IMR-90 (cell line): ENCODE measurements at places on chromosomes 12 and 14. TPM values are rescaled to one million over a fixed set of nuclear protein-coding genes. Genes with fewer than 3 reads are reported as not detected.

AMHR2 gene
- polyA plus RNA-seq = not detected in 2 replicates

RPGRIP1 gene
- not detected in 2 replicates for polyA plus RNA-seq

MMP17 gene
- 11.8 and 15.9 TPM in 2 replicates for polyA plus RNA-seq

DACT1 gene
- 5.8 and 6.5 TPM in 2 replicates for polyA plus RNA-seq

PCNX1 gene
- 15.0 and 15.1 TPM in 2 replicates for polyA plus RNA-seq

GLIPR1L1 gene
- not detected in 2 replicates for polyA plus RNA-seq
